ENCODE measurements at places on chromosomes 3 and 15.

GRCh38 chr3:186094696-186095425 lies 14.0 kb downstream of the ETV5 start:
- H3K4me3 ChIP-seq: no peak overlapping the region
- peaks cover 88% of the 10 kb centered on the region for H3K27me3 ChIP-seq
- no peak overlapping the region for H3K27ac ChIP-seq
- H3K4me1 ChIP-seq: peaks cover 2% of the 10 kb centered on the region
- no peak for DNase-seq

DNA sequence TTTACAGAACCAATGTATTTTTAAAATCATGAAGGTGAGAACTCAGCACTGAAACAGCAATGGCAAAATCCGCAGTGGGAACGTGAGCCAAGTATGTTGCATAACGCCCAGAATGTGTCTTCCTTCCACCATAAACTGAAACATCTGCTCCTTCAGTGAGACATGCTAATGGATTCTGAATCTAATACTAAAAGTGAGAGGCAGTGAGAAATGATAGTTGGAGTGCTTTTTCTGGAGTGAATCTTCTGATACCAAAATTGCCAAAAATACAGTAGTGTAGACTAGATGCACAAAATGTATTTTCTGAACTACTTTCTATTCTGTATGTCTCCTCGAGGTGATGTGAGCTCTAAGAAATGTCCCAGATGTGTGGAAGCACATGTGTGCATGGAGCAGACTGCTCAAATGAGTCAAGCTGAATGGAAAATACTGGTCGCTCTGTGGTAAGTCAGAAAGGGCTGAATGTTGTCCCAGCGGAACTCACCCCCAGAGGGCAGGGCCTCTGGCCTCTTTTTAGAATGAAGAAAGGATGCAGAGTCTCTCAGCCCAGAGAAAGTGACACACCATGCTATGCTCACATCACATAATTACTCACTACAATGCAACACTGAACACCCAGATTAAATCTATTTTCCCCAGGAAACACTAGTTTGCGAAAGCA lies 73.0 kb downstream of the ATP10A start:
- H3K27me3 ChIP-seq: no peaks in the 10 kb centered on the region
- DNase-seq: no peak
- H3K4me3 ChIP-seq: no peak overlapping the region
- H3K4me1 ChIP-seq: peaks cover 34% of the 10 kb centered on the region
- peak overlapping the region; percentile 63 for H3K27ac ChIP-seq

GRCh38 chr3:56817646-56818045 lies 15.9 kb upstream of the ARHGEF3 start:
- peaks cover 57% of the 10 kb centered on the region for H3K4me1 ChIP-seq
- peak overlapping the region; percentile 17 for H3K27ac ChIP-seq
- no peaks in the 10 kb centered on the region for H3K27me3 ChIP-seq
- no peak for DNase-seq
- no peaks in the 10 kb centered on the region for H3K36me3 ChIP-seq

- H3K4me3 ChIP-seq: no peak overlapping the region
- H3K27me3 ChIP-seq: peaks cover 37% of the 10 kb centered on the region
- no peaks in the 10 kb centered on the region for H3K36me3 ChIP-seq
- no peak for DNase-seq
- H3K27ac ChIP-seq: no peak overlapping the region
These were observed 24.1 kb downstream of the SHC4 start for GRCh38 chr15:48939648-48940047.

DNA sequence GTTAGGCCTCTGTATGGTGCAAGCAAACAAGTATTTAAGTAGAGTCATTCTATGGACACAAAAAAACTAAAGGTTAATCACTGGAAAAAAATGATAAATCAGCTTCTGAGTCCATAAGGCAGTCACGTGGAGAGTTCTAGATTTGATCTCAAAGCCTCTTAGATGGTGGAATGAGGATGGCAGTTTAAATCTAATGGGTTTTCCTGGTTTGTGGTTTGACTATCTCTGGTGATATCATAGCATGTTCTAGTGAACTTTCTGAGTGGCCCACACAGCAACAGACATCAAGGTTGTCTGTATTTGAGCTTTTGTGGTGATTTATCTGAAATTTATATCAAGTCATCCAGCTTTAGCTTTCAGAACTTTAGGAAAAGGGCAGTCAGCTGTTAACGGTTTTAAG lies 52.4 kb downstream of the ILDR1 start:
- H3K36me3 ChIP-seq: no peaks in the 10 kb centered on the region
- no peak for DNase-seq
- H3K4me3 ChIP-seq: no peak overlapping the region
- H3K27me3 ChIP-seq: no peaks in the 10 kb centered on the region
- H3K27ac ChIP-seq: no peak overlapping the region

- no peak overlapping the region for H3K4me3 ChIP-seq
- H3K27me3 ChIP-seq: no peaks in the 10 kb centered on the region
- no peaks in the 10 kb centered on the region for H3K4me1 ChIP-seq
- H3K27ac ChIP-seq: no peak overlapping the region
These were observed 77.7 kb upstream of the NUDT16 start for GRCh38 chr3:131303848-131304247.

GRCh38 chr3:157148196-157148889 lies 11.6 kb downstream of the CCNL1 start:
- DNase-seq: no peak
- peak overlapping the region; percentile 19 for H3K4me3 ChIP-seq

DNA sequence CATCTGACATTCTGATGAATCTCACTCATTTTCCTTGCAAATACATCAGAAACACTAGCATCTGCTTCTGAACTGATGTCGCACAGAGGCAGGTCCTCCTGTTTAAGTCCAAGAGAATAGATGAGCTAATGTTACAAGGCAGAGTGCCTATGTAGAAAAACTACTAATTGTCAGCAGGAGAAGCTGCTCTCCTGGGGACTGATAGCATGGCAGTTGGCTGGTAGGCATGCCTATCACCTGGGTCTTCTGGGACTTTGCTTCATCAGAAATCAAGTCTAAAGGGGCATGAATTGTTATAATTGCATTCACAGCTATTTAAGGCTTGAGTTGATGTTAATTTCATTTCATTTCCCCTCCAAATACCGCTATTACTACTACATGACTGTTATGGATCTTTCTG lies 457.2 kb downstream of the RAP2B start:
- H3K27me3 ChIP-seq: no peaks in the 10 kb centered on the region
- peaks cover 4% of the 10 kb centered on the region for H3K36me3 ChIP-seq
- peaks cover 30% of the 10 kb centered on the region for H3K4me1 ChIP-seq
- no peak overlapping the region for H3K4me3 ChIP-seq
- DNase-seq: no peak

GRCh38 chr15:95152741-95153140 lies 921.4 kb downstream of the MCTP2 start:
- no peak overlapping the region for H3K4me3 ChIP-seq
- H3K36me3 ChIP-seq: no peaks in the 10 kb centered on the region
- no peak overlapping the region for H3K27ac ChIP-seq
- DNase-seq: no peak
- no peaks in the 10 kb centered on the region for H3K4me1 ChIP-seq

DNA sequence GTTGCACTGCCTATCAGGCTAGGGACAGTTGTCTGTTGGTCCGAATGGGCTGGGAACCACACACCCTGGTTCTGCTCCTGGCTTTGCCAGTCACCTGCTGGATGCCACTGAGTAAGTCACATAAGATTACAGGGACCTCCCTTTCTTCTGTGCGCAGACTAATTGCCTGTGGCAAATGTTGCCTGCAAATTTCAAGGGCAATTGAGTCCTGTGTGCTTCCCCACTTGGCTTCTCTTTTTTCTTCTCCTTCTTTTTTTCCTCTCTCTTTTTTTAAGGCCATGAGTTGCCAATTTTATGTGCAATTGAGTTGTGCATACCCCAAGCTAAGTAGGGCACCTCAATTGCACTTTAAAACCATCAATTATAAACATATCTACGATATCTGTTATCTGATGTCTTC lies 963.4 kb downstream of the MCTP2 start:
- DNase-seq: no peak
- no peaks in the 10 kb centered on the region for H3K36me3 ChIP-seq
- no peaks in the 10 kb centered on the region for H3K27me3 ChIP-seq
- no peak overlapping the region for H3K27ac ChIP-seq

DNA sequence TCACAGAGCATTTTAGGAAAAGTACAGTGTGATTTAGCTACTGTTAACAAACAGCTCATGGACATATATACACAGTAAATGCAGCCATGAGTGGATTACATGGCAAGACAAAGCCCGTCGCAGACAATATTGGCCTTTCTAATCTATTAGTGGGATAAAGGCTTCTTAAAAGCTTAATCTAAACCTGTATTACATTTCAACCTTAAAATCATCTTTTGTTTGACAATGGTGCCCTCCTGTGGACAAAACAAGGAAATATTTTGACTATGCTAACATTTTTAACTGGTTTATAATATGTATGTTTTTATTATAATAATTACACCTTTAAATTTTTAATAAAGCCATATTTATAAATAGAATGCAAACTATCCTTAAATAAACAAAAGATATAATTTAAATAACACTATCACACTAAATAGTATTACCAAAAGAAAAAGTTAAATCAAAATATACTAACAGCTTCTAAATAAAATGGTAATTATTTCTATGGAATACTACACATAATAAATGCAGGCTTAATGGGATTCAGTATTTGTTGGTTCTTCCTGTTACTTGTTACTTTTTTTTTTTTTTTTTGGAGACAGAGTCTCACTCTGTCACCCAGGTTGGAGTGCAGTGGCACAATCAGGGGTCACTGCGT lies 38.6 kb downstream of the TAFA4 start:
- no peak for DNase-seq
- peaks cover 41% of the 10 kb centered on the region for H3K27me3 ChIP-seq
- H3K4me3 ChIP-seq: no peak overlapping the region
- peaks cover 8% of the 10 kb centered on the region for H3K4me1 ChIP-seq
- H3K36me3 ChIP-seq: peaks cover 3% of the 10 kb centered on the region
- H3K27ac ChIP-seq: no peak overlapping the region

DNA sequence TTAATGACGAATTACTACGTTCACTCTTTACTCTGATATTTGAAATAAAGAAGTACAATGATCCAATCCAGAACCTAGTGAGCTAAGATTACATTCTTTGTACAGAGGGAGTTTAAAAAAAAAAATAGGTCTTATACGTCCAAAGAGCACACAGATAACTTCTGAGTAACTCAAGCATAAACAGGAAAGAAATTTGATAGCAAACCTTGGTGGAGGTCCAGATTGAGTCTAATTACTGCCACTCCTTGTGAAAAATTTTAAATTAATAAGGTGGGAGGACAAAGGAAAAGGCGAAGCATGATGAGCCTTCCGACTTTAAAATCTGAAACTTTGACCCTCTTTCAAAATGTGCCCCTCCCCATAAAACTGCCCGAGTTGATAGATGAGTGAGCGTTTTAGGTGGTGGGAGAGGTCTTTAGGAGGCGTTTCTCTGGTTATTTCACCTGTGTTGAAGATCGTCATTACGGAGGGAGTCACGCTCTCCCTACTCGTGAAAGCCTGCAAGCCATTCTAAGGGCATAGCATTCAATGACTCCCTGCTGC lies 127.0 kb upstream of the ROBO2 start:
- no peak overlapping the region for H3K27ac ChIP-seq
- DNase-seq: no peak
- H3K27me3 ChIP-seq: no peaks in the 10 kb centered on the region
- H3K4me1 ChIP-seq: no peaks in the 10 kb centered on the region
- H3K4me3 ChIP-seq: no peak overlapping the region
- H3K36me3 ChIP-seq: no peaks in the 10 kb centered on the region

- peak overlapping the region; percentile 93 for H3K27ac ChIP-seq
- H3K4me1 ChIP-seq: peaks cover 64% of the 10 kb centered on the region
- H3K27me3 ChIP-seq: no peaks in the 10 kb centered on the region
- H3K4me3 ChIP-seq: peak overlapping the region; percentile 79
These were observed 11.3 kb downstream of the NBEAL2 start for GRCh38 chr3:46990573-46991374.

- peaks cover 12% of the 10 kb centered on the region for H3K4me1 ChIP-seq
- no peaks in the 10 kb centered on the region for H3K27me3 ChIP-seq
- no peak for DNase-seq
- no peak overlapping the region for H3K27ac ChIP-seq
- H3K36me3 ChIP-seq: no peaks in the 10 kb centered on the region
- H3K4me3 ChIP-seq: no peak overlapping the region
These were observed 67.8 kb downstream of the ARHGAP31 start for GRCh38 chr3:119362010-119362409.

Measured in T-helper 17 cell (primary cell).